Muscle of arm (tissue), 14 donors: ENCODE measurements at places on chromosomes 4 and X. TPM values are rescaled to one million over a fixed set of nuclear protein-coding genes. Genes with fewer than 3 reads are reported as not detected.

GRCh38 chr4:47538111-47538824 lies 53.2 kb downstream of the ATP10D start:
- no peak for DNase-seq

DNA sequence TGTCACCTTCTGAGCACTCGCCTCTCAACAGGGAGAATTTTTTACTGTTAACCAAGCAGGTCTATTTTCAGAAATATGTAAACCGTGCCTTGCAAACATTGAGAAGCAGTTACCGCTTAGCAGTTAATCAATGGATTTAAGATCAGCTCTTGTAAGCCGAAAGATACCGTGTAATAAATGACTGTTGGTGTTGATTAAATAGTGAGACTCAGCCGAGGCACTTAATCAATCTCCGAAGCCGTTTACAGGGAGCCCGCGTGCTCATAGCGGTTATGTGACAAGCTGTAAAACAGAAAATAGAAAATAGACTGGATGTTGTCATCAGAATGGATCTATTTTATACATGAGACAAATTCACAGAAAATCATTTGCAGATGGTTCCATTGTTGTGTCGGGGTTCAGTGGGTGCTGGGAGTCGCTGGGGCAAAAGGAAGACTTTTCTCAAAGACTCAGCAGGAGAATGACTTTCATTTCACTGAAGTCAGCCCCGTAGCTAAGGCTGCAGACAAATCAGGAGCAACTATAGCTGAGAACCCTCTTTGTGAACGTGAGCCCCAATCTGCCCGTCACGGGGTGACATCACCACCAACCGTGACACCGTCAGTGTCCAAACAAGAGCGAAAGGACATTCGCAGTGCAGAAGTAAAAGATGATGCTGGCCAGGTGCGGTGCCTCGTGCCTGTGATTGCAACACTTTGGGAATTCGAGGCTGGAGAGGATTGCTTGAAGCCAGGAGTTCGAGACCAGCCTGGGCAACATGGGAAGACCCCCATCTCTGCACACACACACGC lies 275.3 kb downstream of the CRLF2 start:
- DNase-seq, result no peak

TCEAL7 gene
- polyA plus RNA-seq, result 151 TPM

DNA sequence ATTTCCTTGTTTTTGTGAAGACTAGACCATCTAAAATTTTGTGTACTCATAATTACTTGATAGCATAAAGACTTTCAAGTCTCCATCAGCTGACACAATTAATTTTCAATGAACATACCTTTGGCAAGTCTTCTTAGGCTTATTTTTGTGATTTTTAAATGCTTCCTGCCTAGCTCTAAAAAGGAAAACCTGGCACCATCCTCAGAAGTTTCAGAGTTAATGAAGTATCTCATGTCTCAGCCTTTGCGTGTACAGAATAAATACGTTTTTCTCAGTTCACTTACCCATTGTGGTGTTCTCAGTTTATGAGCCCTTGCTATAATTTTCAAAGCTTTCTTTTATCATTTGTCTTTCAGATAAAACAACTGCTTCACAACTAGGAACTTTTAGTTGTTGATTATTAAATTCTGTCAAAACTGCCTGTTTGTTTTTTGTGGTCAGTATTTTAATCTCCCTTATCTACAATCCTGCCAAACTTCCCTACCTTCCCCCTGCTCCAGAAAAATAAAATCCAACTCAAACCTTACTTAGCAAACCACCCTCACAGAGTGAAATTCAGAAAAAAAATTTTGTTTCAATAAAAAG lies 21.6 kb downstream of the ADD1 start:
- DNase-seq, result no peak

HERC5 gene
- polyA plus RNA-seq, result 2.5 TPM

GRCh38 chr4:186132577-186133242 lies 28.2 kb downstream of the FAM149A start:
- DNase-seq, result no peak

FGD1 gene
- 16.8 TPM for polyA plus RNA-seq

- DNase-seq, result peak; percentile 5
These were observed 605.6 kb upstream of the BOD1L1 start for GRCh38 chr4:14233126-14233525.

CPXCR1 gene
- not detected for polyA plus RNA-seq

- no peak for DNase-seq
These were observed 13.3 kb upstream of the UBA6 start for GRCh38 chr4:67714248-67714583.

GRCh38 chrX:38304010-38304409 lies 23.3 kb downstream of the RPGR start:
- no peak for DNase-seq

DNA sequence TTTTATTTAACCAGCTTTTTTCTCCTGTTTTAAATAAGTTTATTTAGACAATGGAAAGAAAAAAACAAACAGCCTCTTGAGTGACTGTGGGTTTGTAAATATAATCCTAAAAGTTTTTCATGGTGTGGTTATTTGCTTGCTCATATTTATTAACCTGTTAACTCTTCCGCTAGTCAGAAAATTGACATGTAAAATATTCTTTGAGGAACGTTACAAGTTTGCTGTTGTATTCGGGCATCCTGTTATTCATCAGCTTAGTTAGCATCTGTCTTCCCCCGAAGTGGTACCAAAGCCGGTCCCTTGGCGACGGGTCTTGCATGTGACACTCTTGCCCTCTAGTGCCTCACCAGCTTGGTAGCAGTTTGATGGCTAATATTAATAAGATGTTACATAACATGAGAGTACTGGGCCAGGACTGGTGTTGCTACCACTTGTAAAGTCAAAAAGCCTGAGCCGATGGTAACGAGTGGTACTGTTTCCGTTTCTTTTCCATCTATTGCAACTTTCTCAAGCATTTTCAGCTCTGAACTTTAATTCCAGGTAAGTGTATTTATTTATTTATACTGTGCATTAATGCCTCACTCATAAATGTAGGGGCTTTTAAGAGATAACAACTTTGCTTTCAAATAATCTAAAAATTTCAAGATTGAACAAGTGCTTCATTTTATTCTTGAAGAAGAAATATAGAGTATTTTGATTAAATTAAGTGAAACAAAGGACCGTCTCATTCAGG lies at the start of gene NDST3:
TSS of gene NDST3 (plus strand) at position 434 of the 733 bp plus-strand sequence. CDS start 19,425 bp downstream, outside the sequence.
- peak; percentile 35 for DNase-seq

DNA sequence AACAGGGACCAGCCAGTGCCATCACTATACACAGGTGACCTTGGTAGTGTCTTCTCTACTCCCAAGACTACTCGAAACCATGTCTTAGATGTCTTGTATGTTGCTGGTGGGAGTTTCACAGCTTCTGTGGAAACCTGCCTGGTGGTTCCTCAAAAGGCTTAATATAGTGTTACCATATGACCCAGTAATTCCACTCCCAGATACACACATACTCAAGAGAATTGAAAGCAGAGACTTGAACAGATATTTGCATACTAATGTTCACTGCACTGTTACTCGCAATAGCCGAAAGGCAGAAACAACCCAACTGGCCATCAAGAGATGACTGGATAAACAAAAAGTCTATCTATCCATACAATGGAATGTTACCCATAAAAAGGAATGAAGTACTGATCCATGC lies 3.1 kb downstream of the TFDP3 start:
- no peak for DNase-seq

DNA sequence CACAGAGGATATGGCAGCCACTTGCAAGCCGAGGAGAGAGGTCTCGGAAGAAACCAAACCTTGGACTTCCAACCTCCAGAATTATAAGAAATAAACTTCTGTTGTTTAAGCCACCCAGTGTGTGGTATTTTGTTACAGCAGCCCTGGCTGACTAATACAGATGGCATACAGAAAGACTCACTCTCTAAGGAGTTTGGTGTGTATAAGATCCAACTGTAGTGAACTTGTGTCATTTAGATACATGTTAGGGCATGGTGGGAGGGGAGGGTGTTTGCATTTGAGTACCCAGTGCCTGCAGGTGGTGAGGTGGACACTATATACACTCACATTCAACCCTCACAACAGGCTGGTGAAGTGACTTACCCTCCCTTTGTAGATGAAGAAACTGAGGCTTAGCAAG lies 233.2 kb upstream of the KLF3 start:
- no peak for DNase-seq

VEGFD gene
- 1.7 TPM for polyA plus RNA-seq

- DNase-seq, result no peak
These were observed 37.6 kb upstream of the SHISA3 start for GRCh38 chr4:42359711-42360110.

AREG gene
- polyA plus RNA-seq, result 0.19 TPM

IQCM gene
- not detected for polyA plus RNA-seq

GRCh38 chrX:18617407-18617750 lies 54.5 kb downstream of the RS1 start:
- DNase-seq, result no peak

PRRG3 gene
- polyA plus RNA-seq, result 34.4 TPM

DOK7 gene
- 10.4 TPM for polyA plus RNA-seq

TIGD2 gene
- 6.6 TPM for polyA plus RNA-seq

ZNF595 gene
- polyA plus RNA-seq, result 17.8 TPM

DNA sequence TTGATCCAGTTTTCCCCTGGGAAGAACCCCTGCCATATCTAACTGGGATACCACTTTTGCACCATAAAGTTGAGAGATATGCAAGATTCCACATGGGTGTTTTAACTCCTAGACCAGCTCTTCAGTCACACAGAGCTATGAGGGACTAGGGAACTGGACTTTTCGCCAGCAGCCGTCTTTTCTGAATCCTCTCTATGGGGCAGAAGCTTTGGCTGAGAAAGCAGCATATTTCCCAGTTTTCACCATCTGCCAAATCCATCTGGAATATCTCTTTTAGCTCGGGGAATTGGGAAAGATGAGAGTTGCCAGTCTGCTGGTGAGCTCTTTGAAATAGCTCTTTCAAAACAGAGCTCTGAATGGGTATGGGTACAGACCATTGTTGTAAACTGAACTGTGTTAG lies 20.9 kb downstream of the APOOL start:
- no peak for DNase-seq

- peak; percentile 53 for DNase-seq
These were observed 57.5 kb upstream of the GIMD1 start for GRCh38 chr4:106426069-106426468.

DNA sequence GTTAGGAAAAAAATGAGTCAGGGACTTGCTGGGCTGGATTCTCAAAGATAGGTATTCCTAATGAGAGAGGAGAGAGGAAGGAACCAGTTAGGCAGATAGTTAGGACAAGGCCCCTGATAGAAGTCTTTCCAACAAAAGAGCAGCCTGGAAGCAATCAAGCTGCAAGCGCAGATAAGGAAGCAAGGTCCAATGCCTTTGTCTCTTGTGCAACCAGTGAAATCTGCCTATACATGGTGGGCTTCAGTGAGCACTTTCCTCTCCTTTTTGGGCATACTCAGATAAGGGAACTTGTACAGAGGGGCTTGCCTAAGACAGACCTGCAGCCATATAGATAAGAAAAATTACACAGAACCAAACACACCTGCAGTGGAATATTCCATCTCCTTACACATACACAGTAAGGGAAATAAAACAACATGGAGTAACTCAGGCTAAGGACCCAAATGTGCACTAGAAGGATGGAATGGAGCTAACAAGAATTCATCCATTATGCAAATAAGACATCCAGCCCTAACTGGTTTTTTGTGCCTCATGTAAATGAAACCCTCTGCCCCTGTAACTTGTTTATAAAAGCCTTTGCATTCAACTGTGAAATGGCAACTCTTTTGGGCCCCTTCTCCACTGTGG lies 68.8 kb downstream of the PCDH18 start:
- DNase-seq, result no peak

GRCh38 chrX:55996649-55997048 lies 235.5 kb upstream of the KLF8 start:
- DNase-seq, result no peak

DNA sequence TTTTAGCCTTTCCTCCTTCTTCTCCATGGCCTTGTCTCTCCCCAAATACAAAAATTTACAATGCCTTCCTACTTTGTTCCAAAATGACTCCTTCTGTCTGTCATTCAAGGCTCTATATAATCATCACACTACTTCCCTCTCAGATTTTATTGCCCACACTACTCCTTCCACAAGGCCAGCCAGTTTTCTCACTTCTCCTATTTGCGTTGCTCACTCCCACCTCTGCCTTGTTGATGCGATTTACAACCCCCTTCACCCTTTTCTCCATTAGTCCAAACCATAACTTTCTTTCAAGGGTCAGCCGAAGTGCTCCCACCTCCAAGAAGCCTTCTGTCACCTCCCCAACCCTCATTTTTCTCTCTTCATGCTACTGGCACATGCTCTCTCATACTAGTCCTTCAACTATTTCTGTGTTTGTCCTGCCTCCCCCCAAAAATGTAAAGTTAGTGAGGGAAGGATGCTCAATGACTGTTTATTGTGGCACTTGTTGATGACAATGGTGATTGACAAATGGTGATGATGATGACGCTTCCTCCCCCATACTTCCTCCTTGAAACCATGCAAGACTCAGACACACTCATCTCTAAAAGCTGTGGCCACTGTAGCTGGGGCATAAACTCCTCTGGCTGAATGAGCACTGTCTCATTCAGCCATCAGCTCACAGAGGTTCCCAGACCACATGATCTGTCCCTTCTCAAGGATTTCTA lies 2.7 kb upstream of the XKRX start:
- DNase-seq, result no peak

GRCh38 chr4:6008092-6008551 lies 10.1 kb downstream of the C4orf50 start:
- DNase-seq, result no peak

CXCL8 gene
- polyA plus RNA-seq, result 5.7 TPM

ENPP6 gene
- 8.6 TPM for polyA plus RNA-seq

DNA sequence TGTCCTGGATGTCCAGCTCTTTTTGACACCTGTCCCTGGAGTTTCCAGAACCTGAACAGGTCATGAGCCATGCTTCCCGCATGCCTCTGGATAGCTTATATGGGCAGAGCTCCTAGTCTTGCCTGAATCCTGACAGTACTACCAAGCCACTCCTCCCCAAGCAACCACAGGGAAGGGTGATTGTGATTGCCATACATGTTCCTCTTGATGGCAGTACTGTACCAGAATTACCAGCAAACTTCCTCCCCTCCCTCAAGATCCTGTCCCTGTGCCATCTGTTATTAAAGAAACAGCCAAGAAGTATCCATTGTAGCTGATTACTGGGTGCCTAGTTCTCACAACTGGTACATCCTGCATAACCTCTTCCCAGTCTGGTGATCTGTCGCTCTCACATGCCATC lies 264.3 kb upstream of the AGTR2 start:
- DNase-seq, result no peak

CITED1 gene
- 12.6 TPM for polyA plus RNA-seq

DNA sequence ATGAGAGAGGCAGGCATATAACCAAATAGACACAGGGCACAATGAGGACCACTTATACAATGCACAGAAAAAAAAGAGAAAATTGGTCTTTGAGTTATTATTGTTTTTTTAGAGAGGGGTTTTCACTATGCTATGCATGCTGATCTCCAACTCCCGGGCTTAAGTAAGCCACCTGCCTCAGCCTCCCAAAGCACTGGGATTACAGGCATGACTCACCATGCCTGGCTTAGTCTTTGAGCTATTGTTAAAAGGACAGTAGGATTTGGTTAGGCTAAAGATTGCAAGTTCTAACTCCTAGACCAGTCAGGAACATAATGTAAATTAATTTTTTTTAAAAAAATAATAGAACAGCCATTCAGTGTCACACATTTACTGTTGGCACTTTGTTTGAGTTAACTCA lies 340.1 kb downstream of the GPAT3 start:
- DNase-seq, result no peak

FHIP1A gene
- polyA plus RNA-seq, result 7.0 TPM
